ENCODE measurements at places on chromosomes 6 and 20. TPM values are rescaled to one million over a fixed set of nuclear protein-coding genes. Genes with fewer than 3 reads are reported as not detected.
A peak's percentile ranks its signal among the peaks of the same experiment; 100 is the strongest.

DNA sequence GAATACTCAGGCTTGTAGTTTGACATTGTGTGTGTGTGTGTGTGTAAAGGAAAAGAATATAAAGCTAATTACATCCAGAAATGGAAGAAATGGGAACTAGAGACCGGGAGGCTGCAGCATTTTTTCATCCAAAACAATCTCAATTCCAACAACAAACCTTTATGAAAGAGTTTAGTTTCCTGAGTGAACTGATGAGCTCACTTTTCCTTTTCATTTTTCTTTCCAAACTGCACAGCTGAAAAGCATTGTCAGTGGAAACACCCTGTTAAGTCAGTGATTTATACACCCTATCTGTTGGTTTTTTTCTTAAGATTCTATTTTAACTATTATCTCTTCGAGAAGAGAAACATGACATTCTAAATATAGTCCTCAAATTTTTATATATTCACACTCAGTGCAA is 130.9 kb downstream of the RFPL4B start:
- no peak for DNase-seq

GRCh38 chr6:11212664-11213063 is 19.8 kb downstream of the NEDD9 start:
- peak; percentile 72 for DNase-seq

- DNase-seq = peak; percentile 26
Observed at GRCh38 chr6:38436726-38437465, 202.8 kb downstream of the BTBD9 start.

DNA sequence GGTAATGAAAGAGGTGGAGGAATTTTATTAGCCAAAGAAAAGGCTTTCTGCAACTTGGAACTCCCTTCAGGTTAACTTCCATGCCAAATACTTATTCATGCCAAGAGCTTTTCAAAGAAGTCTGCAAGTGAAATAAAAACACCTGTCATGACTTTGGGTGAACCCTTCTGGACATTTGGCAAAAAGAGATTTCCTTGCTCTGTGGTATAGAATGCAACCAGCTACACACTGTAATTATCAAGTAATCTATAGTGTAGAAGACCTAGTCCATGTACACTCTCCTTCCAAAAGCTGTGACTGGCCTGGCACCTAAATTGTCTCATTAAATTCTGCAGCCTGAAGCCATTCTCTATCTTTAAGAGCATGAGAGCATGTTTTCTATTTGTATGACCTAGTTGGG is 232.3 kb downstream of the COL12A1 start:
- DNase-seq = no peak

Gene TRIM40
- not detected for total RNA-seq

GRCh38 chr20:59463541-59463940 is 140.8 kb upstream of the PHACTR3 start:
- no peak for DNase-seq

Gene EPB41L1
- 22.9 TPM for total RNA-seq

Gene VGLL2
- not detected for total RNA-seq

Gene BPI
- total RNA-seq = not detected

- no peak for DNase-seq
Observed at GRCh38 chr6:134614606-134615485, 296.9 kb upstream of the SGK1 start.

GRCh38 chr6:108009894-108010293 is 51.9 kb upstream of the SEC63 start:
- DNase-seq = no peak

Gene TRAPPC3L
- not detected for total RNA-seq

- DNase-seq = no peak
Observed at GRCh38 chr6:124769811-124770544, 192.3 kb upstream of the RNF217 start.

Gene NRM
- 3.4 TPM for total RNA-seq

- DNase-seq = no peak
Observed at GRCh38 chr20:57896563-57896962, 186.7 kb upstream of the PMEPA1 start.

- DNase-seq = no peak
Observed at GRCh38 chr6:52152711-52153160, 33.4 kb upstream of the IL17A start.

Gene TUBB2B
- total RNA-seq = 8.6 TPM

Gene CNR1
- total RNA-seq = 0.07 TPM

DNA sequence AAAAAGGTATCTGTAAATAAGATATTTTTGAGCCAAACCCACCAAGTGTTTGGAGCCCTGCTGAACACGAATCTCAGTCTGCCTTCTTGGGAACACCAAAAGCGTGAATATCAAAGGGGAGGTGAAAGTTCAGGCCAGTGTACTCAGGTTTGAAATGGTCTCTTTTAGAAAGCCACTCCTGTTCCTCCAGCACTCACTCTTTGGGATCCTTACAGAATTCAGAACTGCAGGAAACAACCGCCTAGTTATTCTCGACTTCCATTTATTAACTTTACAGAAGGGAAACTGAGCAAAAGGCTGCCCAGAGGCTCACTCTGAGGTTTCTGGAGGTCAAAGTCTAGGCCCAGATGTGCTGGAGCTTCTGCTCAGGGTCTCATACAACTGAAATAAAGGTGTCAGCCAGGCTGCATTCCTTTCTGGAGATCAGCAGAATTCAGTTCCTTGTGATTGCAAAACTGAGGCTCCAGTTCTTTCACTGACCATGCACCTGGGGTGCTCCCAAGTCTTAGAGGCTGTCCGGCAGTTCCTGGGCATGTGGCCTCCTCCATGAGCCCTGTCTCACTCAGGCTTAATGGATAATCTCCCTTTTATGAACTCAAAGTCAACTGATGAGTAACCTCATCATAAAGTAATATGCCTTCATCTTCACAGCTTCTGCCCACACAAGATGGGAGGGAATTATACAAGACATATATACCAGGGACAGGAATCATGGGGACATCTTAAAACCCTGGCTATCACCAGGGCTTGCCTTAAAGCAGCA is 65.5 kb upstream of the TNFAIP3 start:
- DNase-seq = no peak

DNA sequence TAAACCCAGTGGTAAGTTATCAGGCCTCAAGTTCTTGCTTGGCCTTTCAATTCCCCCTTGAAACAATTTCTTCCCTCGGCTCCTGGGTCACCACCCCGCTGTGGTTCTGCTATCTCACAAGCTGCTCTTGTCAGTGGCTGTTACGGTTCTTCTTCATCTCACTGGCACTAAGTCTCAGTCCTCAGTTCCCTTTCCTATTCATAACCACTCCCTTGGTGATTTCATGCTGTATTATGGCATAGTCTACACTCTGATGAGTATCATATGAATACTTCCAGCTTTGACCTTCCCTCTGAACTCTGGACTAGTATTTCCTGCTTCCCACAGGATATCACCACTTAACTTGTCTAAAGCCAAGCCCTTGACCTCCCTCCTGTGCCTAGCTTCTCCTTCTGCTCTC is 7.9 kb downstream of the TAAR1 start:
- DNase-seq = no peak

DNA sequence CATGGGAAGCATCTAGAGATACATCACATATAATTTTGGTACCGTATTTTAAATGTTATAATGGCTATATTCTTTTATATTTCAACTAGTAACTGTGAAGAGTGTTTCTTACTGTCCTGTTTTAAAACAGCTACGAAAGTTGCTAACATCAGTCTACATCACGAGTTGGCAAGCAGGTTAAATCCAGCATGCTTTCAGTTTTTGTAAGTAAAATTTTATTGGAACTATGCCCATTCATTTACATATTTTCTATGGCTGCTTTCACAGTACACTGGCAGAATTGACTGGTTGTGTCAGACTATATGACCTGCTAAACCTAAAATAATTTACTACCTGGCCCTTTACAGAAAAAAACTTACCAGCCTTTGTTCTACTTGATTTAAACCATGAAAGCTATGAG is 478.1 kb downstream of the PHF3 start:
- no peak for DNase-seq

DNA sequence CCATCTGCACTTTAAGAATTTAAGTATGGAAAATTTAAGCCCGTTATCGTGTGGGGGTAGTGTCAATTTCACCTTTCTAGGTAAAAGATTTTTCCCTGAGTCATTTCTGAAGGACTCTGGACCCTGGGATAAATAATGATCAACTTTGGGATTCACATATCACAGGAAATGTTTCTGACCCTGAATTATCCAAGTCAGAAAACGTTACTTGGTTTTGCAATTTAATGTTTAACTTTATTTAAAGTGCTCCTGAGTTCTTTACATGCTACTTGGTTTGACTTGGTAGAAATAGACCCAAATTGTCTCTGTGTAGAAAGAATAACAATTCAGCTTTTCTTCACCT is 1.5 kb upstream of the SLC17A3 start:
- DNase-seq = no peak

GRCh38 chr20:40959325-40960092 is 69.1 kb upstream of the TOP1 start:
- no peak for DNase-seq

- DNase-seq = no peak
Observed at GRCh38 chr20:17872434-17872833, 96.2 kb downstream of the SNX5 start.

GRCh38 chr20:47210470-47210869 is 146.0 kb downstream of the ZMYND8 start:
- DNase-seq = no peak

DNA sequence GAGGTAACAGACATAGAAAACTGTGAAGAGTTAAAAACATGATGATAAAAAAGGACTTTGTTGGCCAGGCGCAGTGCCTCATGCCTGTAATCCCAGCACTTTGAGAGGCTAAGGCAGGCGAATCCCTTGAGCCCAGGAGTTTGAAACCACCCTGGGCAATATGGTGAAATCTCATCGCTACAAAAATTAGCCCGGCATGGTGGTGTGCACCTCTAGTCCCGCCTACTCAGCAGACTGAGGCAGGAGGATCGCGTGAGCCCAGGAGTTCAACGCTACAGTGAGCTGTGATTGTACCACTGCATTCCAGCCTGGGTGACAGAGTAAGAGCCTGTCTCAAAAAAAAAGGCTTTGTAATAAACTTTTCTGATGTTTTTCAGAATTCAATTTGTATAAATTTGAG is 60.1 kb downstream of the GFOD1 start:
- DNase-seq = no peak

- peak; percentile 58 for DNase-seq
Observed at GRCh38 chr6:88380618-88381288, 214.6 kb upstream of the CNR1 start.

- DNase-seq = no peak
Observed at GRCh38 chr6:130396722-130397121, 30.9 kb downstream of the TMEM200A start.

DNA sequence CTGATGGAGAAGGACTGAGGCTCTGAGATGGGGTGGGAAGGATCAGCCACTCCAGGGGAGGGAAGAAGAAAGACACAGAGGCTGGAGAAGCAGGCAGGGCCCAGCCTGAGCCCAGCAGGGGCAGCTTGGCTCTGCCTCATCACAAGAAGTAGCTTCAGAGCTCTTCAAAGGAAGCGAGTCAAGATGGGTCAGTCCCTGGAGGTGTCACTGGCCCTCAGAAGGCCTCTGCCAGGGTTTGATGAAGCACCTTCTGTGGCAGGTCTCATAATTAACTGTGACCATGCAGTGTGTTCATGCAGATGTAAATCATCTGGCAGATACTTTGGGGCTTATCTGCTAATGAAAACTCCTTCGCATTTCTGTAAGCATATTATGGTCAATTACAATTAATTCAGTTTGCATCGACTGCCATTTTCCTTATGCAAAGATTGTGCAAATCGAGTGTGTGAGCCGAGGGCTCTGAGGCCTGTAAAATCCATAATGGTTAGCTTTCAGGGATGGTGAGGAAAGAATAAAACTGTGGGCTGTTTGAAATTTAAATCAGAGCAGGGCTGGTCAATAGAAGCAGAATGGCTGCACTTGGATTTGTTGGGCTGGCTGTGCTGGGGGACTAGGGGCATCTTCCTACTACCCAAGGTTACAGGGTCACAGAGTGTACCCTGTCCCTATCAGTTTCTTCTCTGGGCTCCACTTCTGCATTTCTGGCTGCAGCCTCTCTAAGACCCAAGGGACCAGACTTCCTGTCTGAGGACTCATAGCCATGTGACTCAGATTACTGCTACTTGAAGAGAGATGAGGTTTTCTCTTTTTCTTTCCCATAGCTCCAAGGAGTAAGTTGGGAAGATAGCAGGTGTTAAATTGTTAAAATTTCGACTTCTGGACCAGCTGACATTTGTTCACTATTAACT is 376.6 kb downstream of the DHX35 start:
- peak; percentile 8 for DNase-seq

Gene EYS
- not detected for total RNA-seq

- DNase-seq = no peak
Observed at GRCh38 chr6:37041521-37041920, 36.1 kb downstream of the FGD2 start.

Gene HTR1E
- total RNA-seq = not detected

GRCh38 chr6:149154261-149154821 is 163.2 kb upstream of the TAB2 start:
- no peak for DNase-seq

- no peak for DNase-seq
Observed at GRCh38 chr6:108168090-108168463, 2.3 kb downstream of the NR2E1 start.

- no peak for DNase-seq
Observed at GRCh38 chr20:34834459-34834893, 9.0 kb upstream of the NCOA6 start.

DNA sequence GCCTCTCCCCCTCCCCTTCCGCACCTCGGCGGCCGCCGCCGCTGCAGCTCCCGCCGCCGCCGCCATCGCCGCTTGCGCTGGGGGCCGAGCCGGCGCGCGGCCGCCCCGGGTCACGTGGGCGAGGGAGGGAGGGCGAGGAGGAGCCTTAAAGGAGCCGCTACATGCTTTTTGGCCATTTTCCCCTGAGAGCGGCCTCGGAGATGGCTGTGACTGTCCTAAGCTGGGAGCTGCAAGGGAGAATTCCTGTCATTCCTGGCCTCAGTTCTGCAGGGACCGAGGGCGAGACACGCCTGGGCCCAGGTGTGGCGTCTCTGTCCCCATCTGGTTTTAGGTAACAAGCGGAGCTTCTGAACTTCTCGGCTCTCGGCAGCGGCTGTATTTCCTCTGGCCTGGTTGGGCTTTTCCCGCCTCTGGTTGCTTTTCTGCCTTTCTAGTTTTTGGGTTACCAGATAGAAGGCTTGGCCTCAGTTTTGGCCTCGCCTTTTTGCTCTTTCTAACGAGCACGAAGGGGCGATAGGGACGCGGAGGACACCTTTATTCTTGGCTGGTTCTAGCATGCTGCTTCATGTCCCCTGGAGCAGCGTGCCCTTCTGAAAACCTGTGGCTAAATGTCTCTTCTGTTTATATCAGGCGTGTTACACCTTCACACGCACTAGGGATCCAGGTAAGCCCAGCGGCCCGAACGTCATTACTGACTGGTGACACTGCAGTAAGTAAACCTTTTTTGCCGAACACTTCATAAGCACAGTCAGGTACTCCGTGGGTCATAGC is at the start of gene EHMT2:
TSS of gene EHMT2 (minus strand) at position 87 of the 771 bp plus-strand sequence. CDS start at position 66, 21 bp downstream.
- peak; percentile 79 for DNase-seq

Gene GABRR1
- total RNA-seq = not detected

Gene GCNT2
- 6.4 TPM for total RNA-seq

- peak; percentile 21 for DNase-seq
Observed at GRCh38 chr20:4555188-4555890, 166.4 kb upstream of the PRND start.

Gene PI16
- total RNA-seq = not detected

DNA sequence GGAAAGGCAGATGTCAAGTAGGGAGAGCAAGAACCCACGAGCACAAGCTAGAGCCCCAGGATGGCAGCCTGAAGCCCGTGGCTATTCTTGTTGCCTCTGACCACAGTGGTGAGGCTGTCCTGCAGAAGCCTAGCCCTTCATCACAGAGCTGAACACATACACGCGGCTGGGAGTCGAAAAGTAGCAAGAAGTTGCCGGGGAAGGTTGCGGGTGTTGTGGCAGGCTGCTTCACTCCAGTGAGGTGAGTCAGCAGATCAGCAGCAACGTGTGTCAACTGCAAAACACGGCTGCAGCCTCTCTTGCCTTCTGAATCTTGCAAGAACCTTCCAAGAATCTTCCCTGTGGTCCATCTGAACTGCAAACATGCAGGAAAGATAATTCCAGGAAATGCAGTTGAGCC is 10.6 kb upstream of the STX16 start:
- DNase-seq = peak; percentile 31
